Stimulated activated CD8-positive, alpha-beta memory T cell treated with anti-CD3 and anti-CD28 coated beads, Interleukin-7, amount 100 ng/mL, for 24 hours (primary cell): ENCODE measurements at places on chromosomes 16 and 17.

GRCh38 chr16:66844009-66844341 is 239 bp upstream of the CA7 start:
- DNase-seq = no peak

- DNase-seq = no peak
Measured at GRCh38 chr16:89658221-89658879, 714 bp downstream of the SPATA33 start.

GRCh38 chr17:44989552-44990138 is 21.5 kb upstream of the C1QL1 start:
- no peak for DNase-seq

GRCh38 chr17:73203135-73203787 is 10.4 kb downstream of the COG1 start:
- no peak for DNase-seq

DNA sequence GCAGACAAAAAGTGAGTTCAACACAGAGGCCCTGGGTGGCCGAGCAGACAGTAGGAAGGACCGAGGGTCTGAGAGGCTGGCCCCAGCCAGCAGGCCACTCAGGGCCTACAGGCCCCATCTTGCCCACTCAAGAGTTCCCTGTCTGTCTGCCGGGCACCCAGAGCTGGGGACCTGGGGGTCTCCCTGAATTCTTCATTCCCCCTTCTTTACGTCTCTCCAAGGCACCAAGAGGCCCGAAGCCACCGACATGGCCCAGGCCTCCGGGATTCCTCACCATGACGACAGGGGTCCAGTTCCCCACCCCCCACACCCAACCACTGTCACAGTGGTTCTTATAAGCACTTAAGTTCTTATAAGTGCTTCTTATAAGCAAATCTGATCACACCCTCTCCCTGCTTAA is 49.2 kb downstream of the NOS2 start:
- DNase-seq = no peak

DNA sequence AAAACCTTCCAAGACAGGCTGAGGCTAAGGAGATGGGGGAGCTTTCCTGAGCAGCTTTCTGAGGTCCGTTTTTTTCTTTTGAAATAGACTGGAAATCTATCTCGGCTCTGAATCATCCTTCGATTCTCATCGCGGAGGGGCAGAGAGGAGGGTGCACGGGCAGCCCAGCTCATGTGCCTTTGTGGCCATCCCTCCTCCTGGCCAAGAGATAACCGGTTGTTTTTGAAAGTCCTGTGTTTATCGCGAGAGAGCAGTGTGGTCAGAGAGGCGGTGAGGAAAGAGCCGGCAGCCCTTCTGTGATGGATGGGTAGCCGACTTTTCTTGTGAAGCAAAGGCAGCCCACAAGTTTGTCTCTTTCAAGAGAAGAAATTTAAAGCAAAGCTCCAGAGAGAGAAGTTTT is 191.6 kb downstream of the CCDC182 start:
- DNase-seq = no peak

GRCh38 chr17:17495536-17496188 is 533 bp downstream of the RASD1 start:
- no peak for DNase-seq

GRCh38 chr16:74297145-74297665 is 591 bp downstream of the PSMD7 start:
- peak; percentile 15 for DNase-seq

GRCh38 chr17:77942112-77942988 is 16.2 kb upstream of the TNRC6C start:
- no peak for DNase-seq

DNA sequence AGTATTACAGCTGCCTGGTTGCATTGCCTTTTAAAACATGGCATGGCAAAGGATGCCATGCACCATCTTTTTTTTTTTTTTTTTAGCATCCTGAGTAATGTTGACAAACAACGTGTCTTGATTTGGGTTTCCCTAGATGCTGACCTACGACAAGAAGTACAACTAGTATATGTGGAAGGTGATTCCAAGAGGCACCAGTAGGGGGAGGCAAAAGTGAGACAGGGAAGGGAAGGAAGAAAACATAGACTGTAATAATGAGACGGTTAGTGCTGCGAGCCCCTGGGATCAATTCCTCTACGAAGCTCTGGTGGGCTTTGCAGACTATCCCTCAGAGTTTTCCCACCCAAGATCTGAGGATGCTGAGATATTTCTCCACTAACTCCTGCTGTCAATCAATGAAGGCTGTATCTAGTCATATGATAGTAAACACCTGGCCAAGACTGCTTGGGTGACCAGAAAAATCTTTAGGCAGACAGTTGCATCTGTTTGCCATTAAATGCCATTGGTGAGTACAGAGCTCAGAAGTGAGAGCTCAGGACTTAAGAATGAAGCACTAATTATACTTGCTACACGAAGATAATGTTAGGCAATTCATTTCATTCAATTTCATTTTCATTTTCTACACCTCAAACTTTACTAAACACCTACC is 458.6 kb upstream of the GOT2 start:
- no peak for DNase-seq

GRCh38 chr16:4306470-4307214 is 9.2 kb upstream of the GLIS2 start:
- DNase-seq = no peak

DNA sequence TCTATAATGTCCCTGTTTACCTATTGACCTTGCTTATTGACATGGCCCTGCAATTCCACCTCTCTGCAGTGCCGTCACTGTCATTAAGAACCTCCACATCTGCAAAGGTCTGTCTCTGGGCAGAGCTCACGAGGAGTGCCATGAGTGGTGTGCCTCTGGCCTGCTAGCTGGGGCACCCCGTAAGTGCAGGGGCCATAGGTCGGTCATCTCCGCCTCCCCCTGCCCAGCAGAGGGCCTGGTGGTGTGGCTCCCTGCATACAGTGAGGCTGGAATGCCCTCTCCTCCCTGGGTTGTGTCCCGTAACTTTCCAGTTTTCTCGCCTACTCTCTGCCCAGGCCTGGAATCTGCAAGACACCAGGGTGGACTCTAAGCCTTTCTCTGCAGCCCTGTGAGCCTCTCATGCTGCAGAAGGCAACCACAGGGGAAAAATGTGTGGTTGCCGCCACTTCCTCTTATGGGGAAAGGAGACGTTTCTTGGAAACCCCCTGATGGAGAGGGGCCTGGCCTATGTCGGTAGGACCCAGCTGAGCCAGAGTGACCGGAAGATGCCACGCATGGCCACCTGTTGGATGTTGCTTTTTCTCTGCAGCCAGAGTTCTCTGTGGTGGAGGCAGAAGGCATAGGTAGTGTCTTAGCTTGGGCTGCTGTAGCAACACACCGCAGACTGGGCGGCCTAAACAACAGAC is 2.7 kb upstream of the SNX20 start:
- no peak for DNase-seq

DNA sequence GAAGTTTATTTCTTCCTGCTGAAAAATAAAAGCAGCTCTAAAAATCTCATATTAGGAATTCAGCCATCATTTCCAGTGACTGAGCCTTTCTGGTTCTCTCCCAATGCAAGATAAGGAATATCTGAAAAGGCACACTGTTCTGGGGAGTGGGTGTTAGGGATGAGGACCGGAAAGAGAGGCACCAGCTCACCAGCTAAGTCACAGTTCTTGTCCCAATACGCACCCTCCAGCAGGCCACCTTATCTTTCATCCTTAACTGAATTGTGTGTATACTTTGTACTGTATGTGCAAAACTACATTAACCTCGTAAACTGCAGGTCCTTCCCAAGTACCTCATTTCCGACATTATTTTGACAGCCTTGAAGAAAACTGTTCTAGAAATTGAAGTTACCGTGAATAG is 11.0 kb downstream of the AMFR start:
- DNase-seq = no peak

GRCh38 chr17:35740997-35741931 is 9.8 kb downstream of the RASL10B start:
- DNase-seq = no peak

GRCh38 chr16:64990101-64990500 is 131.8 kb downstream of the CDH11 start:
- DNase-seq = no peak

- no peak for DNase-seq
Measured at GRCh38 chr16:10265770-10266615, 83.8 kb upstream of the GRIN2A start.

DNA sequence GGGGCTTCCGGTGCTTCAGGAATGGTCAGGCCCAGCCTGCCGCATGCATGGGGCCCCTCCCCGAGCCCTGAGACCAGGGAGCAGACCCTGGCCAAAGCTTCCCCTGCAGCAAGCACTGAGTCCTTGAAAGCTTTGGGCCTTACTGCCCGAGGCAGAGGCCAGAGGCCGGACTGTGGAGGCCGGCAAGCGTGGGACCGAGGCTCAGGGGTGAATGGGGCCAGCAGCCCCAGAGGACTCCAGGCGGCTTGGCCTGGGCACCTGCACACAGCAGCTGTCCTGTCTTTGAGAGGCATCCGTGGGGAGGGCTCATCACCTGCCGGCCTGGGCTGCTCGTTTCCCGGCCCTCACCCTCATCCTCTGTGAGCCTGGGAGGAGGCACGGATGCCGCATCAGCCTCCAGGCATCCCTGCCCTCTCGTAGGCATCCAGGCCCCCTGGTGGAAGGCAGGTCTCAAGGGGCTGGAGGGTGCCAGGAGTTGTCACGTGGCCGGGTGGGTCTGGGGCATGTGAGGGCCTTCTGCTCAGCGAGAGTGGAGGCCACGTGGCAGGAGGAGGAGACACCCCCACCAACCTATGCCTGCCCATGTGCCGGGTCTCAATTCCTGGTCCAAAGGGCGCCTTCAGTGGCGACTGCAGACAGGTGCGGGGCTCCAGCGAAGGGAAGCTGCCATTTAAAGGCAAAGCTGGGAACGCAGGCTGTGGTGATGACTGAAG is 31.4 kb downstream of the CACNA1H start:
- no peak for DNase-seq

DNA sequence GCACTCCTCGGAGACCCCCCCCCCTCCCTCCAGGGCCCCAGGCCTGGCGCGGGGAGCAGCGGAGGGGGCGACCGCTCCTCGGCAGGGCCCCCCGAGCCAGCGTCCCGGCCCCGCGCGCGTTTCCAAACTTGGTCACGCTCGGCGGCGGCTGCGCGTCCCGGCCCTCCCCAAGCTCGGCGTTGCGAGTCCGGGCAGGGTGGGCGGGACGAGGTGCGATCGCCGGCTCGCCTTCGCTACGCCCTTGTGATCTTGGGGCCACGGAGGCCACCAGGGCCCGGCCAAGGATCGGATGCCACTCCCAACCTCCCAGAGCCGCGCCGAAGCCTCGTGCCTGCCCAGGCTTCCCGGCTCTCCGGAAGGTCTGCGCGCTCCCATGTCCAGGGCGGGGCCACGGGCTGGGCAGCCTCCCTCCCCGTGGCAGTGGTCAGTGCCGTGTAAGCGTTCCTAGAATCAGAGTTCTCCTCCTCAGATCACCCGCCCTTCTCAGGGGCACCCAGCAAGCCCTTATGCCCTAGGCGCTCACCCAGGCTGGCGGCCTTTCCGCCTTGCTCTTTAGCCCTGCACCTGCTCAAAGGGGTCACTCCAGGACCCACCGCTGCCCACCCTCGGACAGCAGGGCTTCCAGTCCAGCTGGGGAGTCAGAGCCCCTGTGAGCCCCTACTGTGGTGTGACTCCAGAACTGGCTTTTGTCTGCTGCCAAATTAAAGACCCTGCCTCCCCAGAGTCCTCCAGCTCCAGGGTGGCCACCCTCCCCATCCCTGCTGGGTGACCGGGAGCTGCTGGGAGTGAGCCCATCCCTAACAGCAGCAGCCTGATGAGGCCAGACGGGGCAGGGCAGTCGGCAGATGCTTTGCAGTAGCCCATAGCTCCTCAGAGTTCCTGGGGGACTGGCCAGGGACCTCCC is 12.2 kb upstream of the MRPS23 start:
- no peak for DNase-seq

- DNase-seq = no peak
Measured at GRCh38 chr16:85378145-85379040, 234.7 kb upstream of the GSE1 start.

GRCh38 chr17:82353484-82353883 is 5.6 kb upstream of the TEX19 start:
- DNase-seq = no peak

DNA sequence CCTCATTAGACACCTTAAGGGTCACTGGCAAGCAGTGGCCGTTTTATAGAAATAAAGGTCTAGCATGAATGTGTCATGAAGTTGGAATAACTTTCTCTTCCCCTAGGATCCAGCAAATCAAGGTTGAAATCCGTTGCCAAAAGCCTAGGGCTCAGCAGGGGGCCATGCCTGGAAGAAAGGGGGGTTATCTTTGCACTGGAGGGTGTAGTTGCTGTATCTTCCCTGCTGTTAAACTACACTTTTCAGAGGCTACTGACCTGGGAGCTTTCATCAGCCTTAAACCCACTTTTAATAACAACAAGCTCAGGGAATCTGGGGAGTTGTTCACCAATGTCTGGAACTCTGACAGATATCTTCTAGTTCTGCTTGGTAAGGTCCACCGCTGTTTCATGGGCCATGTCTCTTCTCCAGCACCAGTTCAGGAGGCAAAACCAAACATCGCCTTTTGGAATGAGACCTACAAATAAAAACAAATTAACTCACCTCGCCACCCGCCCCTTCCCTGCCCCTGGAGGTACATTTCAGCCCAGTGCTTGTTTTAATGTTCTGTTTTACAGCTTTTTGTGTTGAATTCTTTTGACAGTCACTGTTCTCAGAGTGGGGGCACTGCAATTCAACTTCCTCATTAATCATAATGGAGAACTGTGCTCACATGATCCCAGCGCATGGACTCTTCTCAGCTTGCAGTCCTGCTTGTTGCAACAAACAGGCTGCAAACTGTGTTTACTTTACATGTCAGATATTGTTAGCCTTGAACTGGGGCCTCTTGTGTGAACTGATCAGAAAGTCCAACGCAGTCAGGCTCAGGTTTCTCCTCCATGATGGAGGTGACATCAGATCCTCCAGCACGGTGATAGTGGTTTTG is 508.7 kb downstream of the KCNJ2 start:
- no peak for DNase-seq

- DNase-seq = no peak
Measured at GRCh38 chr16:12413393-12413792, 390.3 kb downstream of the CPPED1 start.

DNA sequence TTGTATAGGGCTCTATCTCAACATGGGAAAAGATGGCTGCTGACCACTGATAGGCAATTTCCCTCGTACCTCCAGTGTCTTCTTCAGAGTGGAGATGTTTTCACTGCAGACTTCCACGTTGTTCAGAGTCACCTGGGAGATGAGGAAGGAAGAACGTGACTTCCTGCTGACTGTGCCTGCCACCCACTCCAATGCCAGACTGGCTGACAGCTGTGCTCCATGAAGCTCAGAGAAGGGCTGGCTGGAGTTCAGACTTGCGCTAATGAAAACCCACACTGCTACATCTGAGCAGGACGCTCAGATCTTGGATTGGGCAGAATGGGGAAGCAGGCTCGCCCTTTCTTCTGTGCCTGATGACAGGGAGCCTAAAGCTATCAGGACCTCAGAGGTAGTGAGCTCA is 33.1 kb downstream of the COG4 start:
- no peak for DNase-seq

DNA sequence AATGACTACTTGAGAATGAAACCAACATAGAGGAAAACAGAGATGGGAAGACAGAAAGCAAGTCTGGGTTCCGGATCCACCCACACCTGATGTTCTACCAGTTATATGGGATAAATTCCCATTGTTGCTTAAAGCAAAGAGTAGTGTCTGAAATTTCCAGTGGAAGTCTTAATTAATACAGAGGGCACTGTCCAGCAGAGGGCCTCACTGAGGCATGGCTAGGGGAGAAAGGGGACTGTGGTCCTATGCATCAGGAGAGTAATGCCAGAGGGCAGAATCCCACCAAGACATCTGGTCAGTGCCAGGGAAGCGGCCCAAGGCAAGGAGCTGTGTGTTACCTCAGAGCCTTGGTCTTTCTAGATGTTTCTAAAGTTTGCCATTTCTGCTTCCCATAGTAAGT is 7.5 kb upstream of the UMOD start:
- DNase-seq = no peak

- peak; percentile 48 for DNase-seq
Measured at GRCh38 chr17:80220054-80220735, at the start of the genes SGSH and SLC26A11. TSS of gene SGSH (minus strand) at chr17:80220333. CDS start at chr17:80220313, 20 bp downstream. TSS of gene SLC26A11 (plus strand) at chr17:80220427. CDS start at chr17:80221561, 1,134 bp downstream.
